ENCODE measurements at places on chromosomes 13 and 19.

DNA sequence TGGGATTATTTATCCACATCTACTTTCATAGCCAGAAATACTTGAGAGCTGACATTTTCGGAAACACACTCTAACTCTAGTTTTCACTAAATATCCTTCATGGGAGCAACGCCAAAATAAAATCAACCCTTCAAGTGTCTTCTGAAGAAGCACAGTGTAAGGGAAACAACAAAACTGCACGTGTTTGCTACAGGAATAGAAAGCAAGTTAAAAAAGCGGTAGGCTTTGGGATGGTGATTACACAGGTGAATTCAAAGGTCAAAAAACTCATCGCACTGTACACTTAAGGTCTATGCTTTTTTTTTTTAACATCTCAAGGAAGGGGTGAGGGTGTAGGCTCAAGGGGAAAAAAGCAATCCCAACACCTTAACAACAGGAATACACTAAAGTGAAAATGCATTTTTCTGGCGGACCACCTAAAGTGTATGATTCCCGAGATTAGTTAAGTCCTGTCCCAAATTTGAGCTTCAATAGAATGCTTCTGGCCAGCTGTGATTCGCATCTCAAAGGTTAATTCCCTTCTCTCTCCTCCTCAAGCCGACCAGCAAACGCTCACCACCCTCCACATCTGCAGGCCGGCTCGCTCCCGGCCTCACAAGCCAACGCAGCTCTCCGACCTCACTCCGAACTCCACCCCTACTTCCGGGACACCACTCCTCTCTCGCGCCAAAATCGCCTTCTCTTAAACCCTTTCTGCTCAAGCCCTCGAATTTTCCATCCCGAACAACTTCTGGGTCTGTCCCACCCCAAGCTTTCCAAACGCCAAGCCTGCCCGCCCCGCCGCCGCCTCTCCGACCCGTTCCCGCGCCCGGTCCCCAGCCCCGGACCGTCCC, 1.1 kb downstream of the ARGLU1 start:
- DNase-seq: peak; percentile 47

GRCh38 chr13:52393572-52394357, 12.2 kb downstream of the THSD1 start:
- DNase-seq: no peak

DNA sequence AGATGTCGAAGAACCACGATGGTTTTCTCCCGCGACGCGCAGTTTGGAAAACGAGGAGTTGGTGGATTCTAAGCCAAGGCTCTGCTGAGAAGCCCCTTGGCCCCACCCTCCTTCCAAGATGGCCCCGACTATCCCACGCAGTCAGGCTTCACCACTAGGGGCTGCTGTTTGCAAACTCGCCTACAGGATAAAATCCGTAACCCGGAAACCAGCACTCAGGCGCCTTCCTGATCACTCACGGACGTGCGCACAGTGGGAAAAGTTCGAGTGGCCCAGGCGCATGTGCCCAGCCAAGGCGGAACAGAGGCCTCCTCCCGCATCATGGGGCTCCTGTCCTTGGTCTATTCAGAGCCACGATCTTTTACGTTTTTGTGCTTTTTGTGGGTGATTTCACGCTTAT, 19.2 kb upstream of the UQCR11 start:
- no peak for DNase-seq

DNA sequence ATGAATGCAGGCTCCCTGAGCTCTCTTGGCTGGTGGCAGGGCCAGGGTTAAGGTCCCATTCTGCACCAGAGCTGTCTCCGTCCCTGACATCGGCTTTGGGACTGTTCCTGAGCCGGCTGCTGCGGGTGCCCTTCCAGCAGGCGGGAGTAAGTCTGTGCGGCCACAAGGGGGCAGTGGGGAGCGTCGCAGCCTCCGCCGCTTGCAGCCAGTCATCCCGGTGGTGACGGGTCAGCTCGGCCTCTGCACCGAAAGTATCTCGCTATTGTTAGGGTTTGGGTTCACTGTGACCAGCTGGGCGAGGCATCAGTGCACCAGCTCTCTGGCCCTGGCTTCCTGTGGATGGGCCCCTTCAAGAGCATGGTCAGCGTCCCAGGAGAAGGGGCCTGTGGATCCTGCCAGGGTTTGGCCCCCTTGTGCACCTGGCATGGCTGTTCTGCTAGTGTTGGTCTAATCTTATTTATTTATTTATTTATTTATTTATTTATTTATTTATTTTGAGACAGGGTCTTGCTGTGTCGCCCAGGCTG, 15.1 kb downstream of the NDUFB7 start:
- peak; percentile 95 for DNase-seq

- DNase-seq: no peak
These were observed at the start of gene FPR2 for GRCh38 chr19:51760697-51761356. TSS of gene FPR2 (plus strand) at chr19:51761180. CDS start at chr19:51768659, 7,479 bp downstream.

DNA sequence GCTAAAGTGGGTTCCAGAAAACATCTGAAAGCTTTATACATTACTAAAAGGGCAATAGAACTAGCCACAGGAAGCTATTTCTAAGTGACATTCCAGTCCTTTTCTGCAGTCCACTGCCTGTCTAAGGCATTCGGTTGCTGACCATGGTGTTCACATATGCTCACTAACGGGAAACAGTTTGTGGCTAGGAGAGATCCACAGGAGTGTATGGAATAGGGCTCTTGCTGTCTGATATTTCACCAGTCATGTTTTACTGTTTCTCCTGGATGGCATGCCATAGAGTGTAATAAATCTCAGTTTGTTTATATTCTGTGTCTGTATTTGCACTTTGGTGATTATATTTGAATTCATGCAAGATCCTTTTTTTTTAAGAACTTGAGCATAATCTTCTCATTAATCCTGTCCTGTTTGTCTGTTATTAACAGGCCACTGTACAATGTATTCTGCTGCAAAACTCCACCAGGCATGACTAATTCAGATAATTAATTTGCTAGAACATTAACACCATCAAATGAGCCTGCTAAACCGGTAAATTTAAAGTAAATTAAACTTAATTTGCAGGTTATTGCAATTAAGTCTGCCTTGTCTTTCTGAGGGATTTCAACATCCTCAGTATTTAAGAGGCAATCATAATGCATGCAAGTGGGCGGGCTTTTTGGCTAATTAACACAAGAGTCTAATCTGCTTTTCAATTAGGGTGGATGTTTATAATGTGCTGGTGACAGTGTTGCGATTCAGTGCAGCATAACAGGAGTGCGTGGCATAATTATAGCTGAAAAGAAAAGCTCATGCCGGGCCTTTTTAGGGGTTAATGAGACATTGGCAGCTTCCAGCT, 201.3 kb downstream of the POU4F1 start:
- DNase-seq: no peak

DNA sequence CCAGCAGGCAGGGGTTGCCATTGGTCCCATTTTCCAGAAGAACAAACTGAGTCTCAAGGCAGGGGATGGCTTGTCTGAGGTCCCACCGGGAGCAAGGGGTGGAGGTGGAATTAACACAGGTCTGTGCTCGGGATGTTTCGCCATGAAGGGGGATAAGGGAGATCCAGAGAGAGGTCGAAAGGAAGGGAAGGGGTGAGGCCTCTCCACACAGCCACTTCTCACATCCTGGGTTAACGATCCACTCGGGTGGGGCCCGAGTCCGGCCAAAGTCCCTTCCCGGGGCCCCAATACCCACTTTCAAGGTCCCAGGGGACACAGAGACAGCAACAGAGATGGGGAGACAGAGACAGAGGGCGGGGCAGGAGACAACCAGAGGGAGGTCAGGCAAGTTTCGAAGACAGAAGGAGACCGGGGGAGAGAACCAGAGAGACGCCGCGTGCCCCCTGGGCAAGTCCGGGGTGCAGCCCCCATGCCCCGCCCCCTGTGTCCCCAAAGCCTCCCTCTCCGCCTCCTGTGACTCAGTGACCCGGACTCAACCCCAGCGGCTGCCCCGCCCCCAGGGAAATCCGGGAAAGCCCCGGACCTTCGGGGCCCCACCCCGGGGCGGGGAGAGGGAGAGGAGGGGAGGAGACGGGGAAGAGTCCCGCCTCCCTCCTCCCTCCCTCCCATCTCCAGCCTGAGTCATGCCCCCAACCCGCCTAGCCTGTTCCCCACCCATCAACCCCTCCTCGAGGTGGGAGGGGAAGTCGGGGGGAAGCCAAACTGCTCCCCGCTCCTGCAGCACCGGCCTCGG, 1.4 kb upstream of the BCL3 start:
- DNase-seq: peak; percentile 65

GRCh38 chr13:49472186-49472585, 23.6 kb upstream of the PHF11 start:
- no peak for DNase-seq

GRCh38 chr13:52850396-52851136, 2.1 kb upstream of the PCDH8 start:
- DNase-seq: peak; percentile 77

- DNase-seq: no peak
These were observed 12.6 kb downstream of the PEX11G start for GRCh38 chr19:7476241-7476640.

DNA sequence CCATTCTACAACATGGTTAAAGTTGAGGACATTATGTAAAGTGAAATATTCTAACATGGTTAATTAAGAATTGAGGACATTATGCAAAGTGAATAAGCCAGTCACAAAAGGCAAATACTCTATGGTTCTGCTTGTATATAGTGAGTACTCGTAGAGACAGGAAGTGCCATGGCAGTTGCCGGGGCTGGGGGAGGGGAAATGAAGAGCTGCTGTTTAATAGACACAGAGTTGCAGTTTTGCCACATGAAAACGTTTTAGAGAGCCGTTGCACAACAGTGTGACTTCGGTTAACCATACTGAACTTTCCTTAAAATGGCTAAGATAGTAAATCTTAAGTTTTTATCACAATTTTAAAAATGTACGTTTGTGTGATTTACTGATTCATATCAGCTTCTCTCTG, 176.9 kb downstream of the SHISA2 start:
- DNase-seq: no peak

GRCh38 chr13:27425158-27425917, 919 bp downstream of the GTF3A start:
- DNase-seq: no peak

GRCh38 chr19:4233282-4233853, 4.0 kb downstream of the EBI3 start:
- peak; percentile 54 for DNase-seq

DNA sequence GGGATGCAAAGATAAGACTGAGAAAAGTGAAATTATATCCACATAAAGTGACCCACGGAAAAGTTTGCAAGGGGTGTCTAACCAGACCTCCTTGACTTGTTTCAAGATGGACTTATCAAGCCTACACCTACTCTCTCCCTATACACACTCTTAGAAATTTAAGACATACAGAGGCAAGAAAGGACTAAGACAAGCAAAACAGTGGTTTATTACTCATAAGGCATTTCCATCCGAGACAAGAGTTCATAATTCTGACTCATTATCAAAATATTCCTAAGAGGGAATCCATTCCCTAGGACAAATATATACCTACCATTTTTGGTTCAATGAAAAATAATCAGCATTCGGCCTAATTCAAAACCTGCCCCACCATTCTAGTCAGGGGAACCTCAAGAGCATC, 232.6 kb upstream of the GPC6 start:
- DNase-seq: no peak

- no peak for DNase-seq
These were observed 1201.3 kb downstream of the EFNB2 start for GRCh38 chr13:105334211-105334610.

DNA sequence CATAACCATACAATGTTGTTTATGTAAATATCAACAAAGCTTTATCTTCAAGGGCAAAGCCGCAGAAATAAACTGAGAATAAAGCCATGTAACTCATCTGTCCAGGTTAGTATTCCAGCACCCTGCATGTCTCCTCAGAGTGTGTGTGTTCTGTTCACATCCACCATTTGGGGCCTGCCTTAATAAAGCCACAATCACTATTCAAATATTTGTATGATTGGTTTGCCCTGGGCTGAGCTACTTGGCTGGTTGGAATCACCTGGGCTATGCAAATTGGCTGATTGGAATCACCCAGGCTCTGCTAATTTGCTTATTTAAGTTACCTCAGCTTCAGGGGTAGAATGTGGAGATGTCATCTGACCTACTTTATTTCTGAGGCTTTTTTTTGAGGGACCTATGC, 42.4 kb upstream of the ZNF737 start:
- DNase-seq: no peak

DNA sequence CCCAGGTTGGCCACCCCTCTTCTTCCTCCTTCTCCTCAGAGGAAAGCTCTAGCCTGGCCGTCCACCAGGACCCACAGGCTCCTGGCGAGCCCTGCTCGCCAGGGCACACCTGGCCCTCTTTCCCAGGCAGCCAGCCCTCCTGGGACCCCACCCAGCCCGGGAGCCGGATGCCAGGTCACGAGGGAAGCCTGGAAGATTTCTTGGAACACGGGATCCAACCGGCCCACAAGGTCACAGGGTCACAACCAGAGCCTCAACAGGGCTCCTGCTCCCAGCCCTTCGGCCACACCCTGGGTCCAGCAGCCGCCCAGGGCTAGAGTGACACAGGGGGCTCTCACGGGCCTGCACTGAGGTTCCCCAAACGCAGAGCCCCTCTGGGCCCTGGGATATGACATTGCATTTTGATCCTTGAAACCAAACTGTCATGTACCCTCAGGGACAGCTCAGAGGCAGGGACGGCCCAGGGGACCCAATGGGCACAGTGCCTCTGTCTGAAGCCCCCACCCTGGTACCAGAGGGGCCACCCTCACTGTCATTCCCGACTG, 5.5 kb downstream of the MKNK2 start:
- no peak for DNase-seq

DNA sequence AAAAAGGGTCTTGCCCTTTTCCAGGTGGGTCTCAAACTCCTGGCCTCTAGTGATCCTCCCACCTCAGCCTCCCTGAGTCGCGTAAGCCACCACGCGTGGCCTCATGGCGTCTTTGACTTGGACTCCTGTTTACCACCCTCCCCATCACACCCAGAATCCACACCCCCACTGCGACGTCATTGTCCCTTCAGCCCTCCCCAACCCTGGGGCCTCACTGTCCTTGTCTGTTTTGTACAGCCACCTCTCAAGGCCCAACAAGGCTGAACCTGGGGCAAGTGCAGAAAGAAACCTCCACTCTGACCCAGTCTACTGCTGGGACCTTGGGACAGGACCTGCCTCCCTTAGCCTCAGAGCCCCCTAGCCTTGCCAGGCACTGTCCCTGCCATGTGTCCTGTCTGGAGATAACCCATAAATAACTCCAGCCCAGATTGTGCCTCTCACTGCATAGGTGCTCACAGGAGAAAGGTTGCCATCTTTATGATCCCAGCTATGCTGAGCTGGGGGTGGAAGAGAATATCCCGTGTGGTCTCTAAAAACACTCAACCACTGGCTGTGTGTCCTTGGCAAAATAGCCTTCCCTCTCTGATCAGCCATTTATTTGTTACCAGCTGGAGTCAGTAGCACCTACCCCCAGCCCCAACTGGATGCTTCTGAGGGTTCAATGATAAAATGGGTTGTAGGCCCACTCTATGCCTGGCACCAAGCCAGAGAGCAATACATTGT, 1.8 kb upstream of the IFI30 start:
- DNase-seq: no peak

GRCh38 chr19:1245494-1246264, 2.7 kb upstream of the MIDN start:
- no peak for DNase-seq

- no peak for DNase-seq
These were observed 550.3 kb downstream of the GPC6 start for GRCh38 chr13:93776936-93777335.

GRCh38 chr19:3556423-3556977, 886 bp downstream of the MFSD12 start:
- DNase-seq: no peak

- DNase-seq: no peak
These were observed 521.8 kb downstream of the MYO16 start for GRCh38 chr13:109151255-109151654.

GRCh38 chr13:37326334-37326733, 220.9 kb upstream of the CSNK1A1L start:
- no peak for DNase-seq
